ENCODE measurements at places on chromosomes 12 and 14. TPM values are rescaled to one million over a fixed set of nuclear protein-coding genes. Genes with fewer than 3 reads are reported as not detected.

TTC9 gene
- 14.8 TPM for total RNA-seq

INHBE gene
- not detected for total RNA-seq

STAT2 gene
- 391 TPM for total RNA-seq

RAB15 gene
- 5.7 TPM for total RNA-seq

ZNF839 gene
- 14.8 TPM for total RNA-seq

KERA gene
- total RNA-seq: not detected

ACYP1 gene
- 52.4 TPM for total RNA-seq

DNA sequence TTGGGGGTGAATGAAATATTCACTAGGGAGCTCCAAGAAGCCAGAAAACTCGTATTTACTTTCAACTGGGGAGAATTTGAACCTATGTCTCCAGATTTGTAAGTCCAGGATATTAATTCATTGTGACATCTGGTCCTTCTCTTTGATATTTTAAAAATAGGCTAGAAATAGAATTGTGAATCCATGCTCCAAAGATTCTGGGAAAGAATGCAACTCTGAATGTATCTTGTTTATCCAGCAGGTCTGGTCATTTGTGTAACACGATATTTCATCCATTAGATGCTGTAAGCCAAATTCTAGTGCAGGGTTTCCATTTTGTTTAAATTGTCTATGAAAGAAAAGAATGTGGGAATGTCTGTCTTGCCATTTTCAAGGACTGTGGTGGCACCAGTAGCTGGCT is 334.7 kb downstream of the BMP4 start:
- H3K4me3 ChIP-seq: no peak overlapping the region
- no peak for DNase-seq
- H3K27me3 ChIP-seq: no peaks in the 10 kb centered on the region
- no peaks in the 10 kb centered on the region for H3K4me1 ChIP-seq
- no peaks in the 10 kb centered on the region for H3K36me3 ChIP-seq

DNA sequence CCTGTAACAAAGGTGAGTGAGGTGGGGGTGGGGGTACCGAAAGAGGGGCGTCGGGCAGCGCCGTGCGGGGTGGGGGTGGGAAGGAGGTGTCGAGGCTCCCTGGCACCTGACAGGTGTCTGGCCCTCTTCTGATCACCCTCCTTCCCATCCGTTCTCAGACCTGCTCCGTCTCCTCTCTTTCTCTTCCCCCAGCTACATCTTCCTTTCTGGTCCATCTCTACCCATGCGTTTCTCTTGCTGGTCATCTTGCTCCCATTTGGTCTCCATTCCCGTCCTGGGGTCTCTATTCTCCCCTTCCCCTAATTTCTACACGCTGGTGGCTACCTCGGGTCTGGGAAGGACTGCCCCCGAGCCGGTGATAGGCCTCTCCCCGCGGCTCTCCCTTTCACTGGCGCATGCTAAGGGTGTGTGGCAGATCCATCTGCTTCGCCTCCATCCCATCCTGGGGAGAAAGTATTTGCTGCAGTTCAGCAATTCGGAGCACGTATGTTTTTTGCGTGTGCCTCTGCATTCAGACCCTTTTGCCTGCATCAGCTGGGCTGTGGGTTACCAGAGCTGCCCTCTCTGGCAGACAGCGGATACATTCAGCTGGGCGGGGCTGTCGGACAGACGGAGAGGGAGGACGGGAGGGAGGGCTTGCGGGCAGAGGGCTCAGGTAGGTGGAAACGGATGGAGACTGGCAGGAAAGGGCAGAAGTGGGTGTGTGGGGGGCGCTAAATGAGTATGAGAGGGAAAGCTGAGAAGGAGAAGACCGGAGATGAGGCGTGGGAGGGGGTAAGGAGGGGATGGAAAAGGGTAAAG is 730 bp downstream of the CLSTN3 start:
- peak overlapping the region; percentile 86 for H3K4me3 ChIP-seq
- DNase-seq: peak; percentile 58
- peaks cover 42% of the 10 kb centered on the region for H3K36me3 ChIP-seq
- no peaks in the 10 kb centered on the region for H3K27me3 ChIP-seq
- H3K4me1 ChIP-seq: peaks cover 37% of the 10 kb centered on the region

DNA sequence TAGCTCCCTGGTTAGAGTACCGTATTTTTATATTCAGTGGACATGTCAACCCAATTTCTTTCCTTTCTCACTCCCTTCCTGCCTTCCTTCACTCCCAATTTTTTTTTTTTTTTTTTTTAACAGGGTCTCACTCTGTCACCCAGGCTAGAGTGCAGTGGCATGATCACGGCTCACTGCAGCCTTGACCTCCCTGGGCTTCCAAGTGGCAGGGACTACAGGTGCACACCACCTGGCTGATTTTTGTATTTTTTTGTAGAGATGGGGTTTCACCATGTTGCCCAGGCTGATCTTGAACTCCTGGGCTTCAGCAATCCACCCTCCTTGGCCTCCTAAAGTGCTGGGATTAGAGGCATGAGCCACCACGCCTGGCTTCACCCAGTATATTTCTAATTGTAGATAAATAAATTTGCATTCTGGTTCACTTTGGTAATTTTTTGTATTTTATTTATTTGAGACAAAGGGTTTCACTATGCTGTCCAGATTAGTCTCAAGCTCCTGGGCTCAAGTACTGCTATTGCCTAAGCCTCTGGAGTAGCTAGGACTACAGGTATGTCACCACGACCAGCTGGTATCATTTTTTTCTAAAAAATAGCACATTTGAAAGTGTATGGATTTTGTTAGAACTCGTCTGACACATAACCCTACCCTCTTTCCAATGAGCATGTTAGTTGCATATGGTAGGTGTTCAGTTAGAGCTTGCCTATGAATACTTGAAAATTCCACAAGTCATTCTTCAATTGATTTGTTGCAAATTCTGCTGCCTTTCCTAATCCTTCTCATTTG is 15.7 kb downstream of the SLC38A2 start:
- peaks cover 25% of the 10 kb centered on the region for H3K4me1 ChIP-seq
- H3K27me3 ChIP-seq: no peaks in the 10 kb centered on the region
- no peak overlapping the region for H3K27ac ChIP-seq
- H3K4me3 ChIP-seq: no peak overlapping the region
- peaks cover 36% of the 10 kb centered on the region for H3K36me3 ChIP-seq
- DNase-seq: no peak

DNA sequence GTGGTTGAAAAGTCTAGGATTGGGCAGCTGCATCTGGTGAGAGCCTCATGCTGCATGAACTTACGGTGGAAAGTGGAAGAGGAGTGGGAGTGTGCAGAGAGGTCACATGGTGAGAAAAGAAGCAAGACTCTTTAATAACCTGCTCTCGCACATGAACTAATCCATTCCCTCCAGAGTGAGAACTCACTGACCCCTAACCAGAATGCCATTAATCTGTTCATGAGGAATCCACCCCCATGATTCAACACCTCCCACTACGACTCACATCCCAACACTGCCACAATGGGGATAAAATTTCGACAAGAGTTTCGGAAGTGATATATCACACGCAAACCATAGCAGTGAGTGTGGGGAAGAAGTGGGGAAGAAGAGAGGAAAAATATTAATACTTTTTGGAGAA is 377.4 kb downstream of the NAV3 start:
- no peak for DNase-seq
- no peaks in the 10 kb centered on the region for H3K27me3 ChIP-seq
- H3K27ac ChIP-seq: no peak overlapping the region
- no peaks in the 10 kb centered on the region for H3K4me1 ChIP-seq
- no peaks in the 10 kb centered on the region for H3K36me3 ChIP-seq

- H3K27ac ChIP-seq: no peak overlapping the region
- H3K27me3 ChIP-seq: no peaks in the 10 kb centered on the region
- H3K4me3 ChIP-seq: no peak overlapping the region
- no peak for DNase-seq
These were observed 152.3 kb downstream of the ZNF664 start for GRCh38 chr12:124125203-124125871.

- no peak for DNase-seq
- H3K27me3 ChIP-seq: peaks cover 1% of the 10 kb centered on the region
- no peaks in the 10 kb centered on the region for H3K36me3 ChIP-seq
- no peak overlapping the region for H3K4me3 ChIP-seq
These were observed 65.1 kb downstream of the GALNT16 start for GRCh38 chr14:69325086-69325485.

DNA sequence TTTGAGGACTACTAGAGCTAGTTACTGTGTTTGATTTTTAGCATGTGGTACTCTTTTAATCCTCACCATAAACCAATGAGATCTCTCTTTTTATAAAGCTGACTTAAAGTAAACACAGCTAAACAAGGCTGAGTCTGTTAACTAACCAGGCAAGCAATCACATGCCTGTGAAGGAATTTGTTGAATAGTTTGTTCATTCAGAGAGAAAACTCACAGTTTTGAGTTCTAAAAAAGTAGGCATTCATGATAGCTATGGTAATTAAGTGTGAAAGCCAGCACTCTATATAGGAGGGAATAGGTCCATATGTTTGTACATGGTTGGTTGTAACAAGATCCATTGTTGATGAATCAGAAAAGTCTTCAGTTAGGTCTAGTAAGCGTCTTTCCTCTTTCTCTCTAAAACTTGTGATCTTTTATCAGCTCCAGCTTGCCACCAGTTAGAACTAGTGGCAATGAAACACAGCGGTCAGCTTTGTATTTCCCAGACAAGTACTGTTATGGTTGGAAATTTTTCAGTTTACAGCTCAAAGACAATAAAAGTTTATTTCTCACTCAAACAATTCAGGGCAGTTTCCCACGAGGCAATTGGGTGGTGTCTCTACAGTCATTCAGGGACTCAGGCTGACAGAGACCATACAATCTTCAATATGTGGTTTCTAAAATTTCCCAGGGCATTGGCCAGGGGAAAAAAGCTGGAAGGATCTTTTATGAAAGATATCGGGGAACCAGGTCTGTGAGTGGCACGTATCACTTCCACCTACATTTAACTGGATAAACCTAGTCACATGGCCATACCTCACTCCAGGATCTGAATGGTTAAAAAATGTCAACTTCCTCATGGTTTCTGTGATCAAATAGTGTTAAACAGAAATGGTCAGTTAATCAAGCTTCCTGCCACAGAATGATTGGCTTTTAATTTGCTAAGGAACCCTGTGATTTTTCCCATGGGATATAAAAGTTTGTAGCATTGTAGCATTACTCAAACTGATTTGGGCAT is 203.1 kb downstream of the KIF21A start:
- H3K27me3 ChIP-seq: no peaks in the 10 kb centered on the region
- DNase-seq: no peak
- no peak overlapping the region for H3K27ac ChIP-seq

GRCh38 chr12:132505105-132505851 is 15.3 kb downstream of the FBRSL1 start:
- no peaks in the 10 kb centered on the region for H3K36me3 ChIP-seq
- H3K4me1 ChIP-seq: peaks cover 34% of the 10 kb centered on the region
- H3K27ac ChIP-seq: peak overlapping the region; percentile 88
- no peak for DNase-seq
- H3K27me3 ChIP-seq: no peaks in the 10 kb centered on the region

DNA sequence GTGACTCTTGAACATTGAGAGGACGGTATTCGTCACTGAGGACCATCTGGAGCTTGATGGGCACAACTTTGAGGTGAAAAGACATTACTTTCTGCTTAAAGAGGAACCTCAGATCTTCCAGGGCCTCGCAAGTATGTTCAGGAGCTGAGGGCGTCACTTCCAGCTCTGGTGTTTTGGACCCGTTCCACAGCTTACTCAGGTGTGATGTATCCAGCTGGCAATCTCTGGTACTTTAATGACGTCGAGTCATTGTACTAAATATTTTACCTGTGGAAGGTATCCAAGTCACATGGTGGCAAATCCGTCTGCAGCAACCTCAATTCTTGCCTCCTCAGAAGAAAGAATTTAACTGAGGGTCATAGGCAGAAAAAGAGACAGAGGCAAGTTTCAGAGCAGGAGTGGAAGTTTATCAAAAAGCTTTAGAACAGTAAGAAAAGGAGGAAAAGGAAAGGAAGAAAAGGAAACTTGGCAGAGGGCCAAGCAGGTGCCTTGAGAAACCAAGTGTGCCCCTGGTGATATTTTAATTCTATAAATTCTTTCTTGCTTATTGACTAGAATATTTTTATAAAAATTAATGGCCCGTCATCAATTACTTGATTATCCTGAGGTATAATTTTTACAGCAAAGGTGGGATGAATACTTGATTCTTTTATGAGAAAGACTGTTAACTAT is 250.6 kb downstream of the AEBP2 start:
- no peaks in the 10 kb centered on the region for H3K36me3 ChIP-seq
- H3K4me1 ChIP-seq: peaks cover 5% of the 10 kb centered on the region
- no peak overlapping the region for H3K4me3 ChIP-seq
- H3K27me3 ChIP-seq: peaks cover 11% of the 10 kb centered on the region

- no peak overlapping the region for H3K27ac ChIP-seq
- H3K4me1 ChIP-seq: no peaks in the 10 kb centered on the region
- no peaks in the 10 kb centered on the region for H3K36me3 ChIP-seq
- DNase-seq: no peak
These were observed 147.9 kb downstream of the PPFIA2 start for GRCh38 chr12:81610955-81611889.

GRCh38 chr12:67419810-67420209 is 150.7 kb downstream of the CAND1 start:
- H3K36me3 ChIP-seq: no peaks in the 10 kb centered on the region
- H3K27ac ChIP-seq: no peak overlapping the region
- H3K4me3 ChIP-seq: no peak overlapping the region
- H3K27me3 ChIP-seq: peaks cover 5% of the 10 kb centered on the region
- H3K4me1 ChIP-seq: no peaks in the 10 kb centered on the region

DNA sequence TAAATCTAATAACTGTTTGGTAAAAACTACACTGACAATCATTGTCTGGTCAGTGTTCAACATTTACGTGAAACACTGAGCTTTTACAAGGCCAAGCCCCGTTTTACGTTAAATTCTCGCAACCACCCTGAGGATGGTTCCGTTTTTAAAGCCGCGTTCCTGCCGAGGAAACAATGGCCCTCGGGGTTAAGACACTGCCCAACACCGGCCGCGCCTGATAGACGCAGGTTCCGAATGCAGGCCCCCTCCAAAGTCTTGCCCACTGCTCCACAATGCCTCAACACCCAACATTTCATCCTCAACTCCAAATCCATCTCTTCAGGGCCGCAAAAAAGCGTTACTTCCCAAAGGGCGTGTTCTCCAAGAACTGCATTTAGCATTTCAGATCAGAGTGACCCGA is 953 bp upstream of the SNRPF start:
- H3K36me3 ChIP-seq: peaks cover 20% of the 10 kb centered on the region
- H3K4me3 ChIP-seq: no peak overlapping the region
- peaks cover 22% of the 10 kb centered on the region for H3K4me1 ChIP-seq
- H3K27me3 ChIP-seq: peaks cover 4% of the 10 kb centered on the region
- no peak for DNase-seq

DNA sequence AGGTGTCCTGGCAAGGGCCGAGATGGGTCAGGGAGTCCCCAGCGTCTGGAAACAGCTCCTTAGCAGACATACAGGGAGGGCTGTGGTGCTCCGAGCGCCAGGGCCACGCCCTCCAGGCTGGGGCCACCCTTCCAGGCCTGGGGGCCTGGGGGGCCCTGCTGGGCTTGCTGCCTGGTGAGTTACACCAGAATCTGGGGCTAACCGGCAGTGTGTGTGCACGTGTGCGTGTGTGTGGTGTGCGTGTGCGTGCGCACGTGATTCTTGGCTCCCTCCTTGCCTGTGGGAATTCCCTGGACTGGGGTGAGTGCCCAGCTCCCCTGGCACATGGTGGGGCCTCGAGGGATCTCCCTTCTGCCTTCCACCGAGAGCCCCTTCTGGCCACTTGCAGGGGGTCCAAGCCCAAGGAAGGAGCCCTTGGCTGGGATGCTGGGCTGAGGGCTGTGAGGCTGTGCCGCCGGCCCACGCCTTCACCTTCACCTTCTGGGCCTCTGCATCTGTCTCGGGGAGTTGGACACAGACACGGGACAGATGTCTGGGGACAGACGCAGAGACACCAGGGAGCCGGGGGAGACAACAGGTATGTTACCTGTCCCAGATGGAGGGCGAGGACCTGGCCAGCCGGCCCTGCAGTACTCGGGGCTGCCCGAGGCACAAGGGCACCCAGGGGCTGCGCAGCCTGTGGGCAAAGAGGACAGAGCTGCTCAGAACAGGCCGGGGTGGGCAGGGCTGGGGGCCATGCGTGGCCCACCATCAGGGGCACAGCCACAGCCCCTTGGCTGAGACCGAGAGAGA is 37.2 kb downstream of the BEGAIN start:
- no peak overlapping the region for H3K4me3 ChIP-seq
- H3K27me3 ChIP-seq: peaks cover 2% of the 10 kb centered on the region
- H3K27ac ChIP-seq: no peak overlapping the region
